ENCODE measurements at places on chromosomes 5 and 9.

GRCh38 chr5:113508756-113509155 lies 4.7 kb upstream of the YTHDC2 start:
- no peak for DNase-seq

GRCh38 chr9:15282567-15283285 lies 24.3 kb downstream of the TTC39B start:
- DNase-seq = no peak

GRCh38 chr5:180120237-180121101 lies 48.9 kb upstream of the RNF130 start:
- no peak for DNase-seq

DNA sequence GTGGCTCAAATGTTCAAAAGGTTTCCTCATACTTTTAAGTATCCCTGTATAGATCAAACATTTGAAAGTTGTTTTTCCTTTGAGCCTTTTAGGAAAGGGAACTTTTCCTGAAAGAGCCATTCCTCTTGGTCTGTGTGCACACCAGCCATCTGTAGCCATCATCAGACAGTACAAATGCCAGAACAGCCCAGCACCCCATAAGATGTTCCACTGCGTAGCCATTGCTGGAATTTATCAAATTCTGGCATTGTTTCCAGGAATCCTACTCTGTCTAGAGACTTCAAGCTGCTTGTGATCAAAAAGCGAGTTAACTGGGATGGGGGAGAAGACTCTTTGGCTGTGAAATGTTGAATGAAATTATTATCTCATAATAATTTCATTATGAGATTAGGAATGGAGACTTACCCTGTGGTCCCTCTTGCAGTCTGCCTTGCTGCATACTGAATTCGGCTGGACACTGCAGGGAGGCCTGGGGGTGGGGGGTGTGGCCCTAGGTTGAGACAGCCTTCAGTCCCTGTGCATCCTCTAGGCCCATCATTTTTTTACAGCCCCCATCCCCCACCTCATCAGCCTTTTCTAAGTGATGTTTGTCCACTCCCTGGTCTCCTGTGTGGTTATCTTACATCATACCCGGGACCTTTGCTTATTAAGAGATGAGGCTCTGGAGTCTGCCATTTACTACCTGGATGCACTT lies 99.8 kb downstream of the RALGPS1 start:
- peak; percentile 64 for DNase-seq

- no peak for DNase-seq
Observed at GRCh38 chr9:79829566-79830302, 258.0 kb downstream of the TLE4 start.

DNA sequence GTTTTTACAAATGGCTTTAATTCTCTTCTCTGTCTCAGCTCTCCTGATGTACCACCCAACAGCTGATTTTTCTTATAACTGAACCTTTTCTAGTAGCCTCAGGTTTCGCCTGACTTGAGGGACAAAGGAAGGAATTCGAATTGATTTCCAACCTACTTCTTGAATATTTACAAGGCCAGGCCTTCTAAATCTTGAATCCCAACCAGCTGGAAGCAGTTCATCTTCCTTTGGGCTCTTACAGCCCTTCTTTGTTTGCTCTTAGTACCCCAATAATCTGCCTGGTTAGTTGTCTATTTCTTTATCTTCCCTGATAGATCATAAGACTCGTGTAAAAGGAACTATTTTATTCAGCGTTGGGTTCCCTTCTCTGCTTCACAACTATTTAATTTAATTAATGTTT lies 95.9 kb downstream of the NLN start:
- DNase-seq = no peak

DNA sequence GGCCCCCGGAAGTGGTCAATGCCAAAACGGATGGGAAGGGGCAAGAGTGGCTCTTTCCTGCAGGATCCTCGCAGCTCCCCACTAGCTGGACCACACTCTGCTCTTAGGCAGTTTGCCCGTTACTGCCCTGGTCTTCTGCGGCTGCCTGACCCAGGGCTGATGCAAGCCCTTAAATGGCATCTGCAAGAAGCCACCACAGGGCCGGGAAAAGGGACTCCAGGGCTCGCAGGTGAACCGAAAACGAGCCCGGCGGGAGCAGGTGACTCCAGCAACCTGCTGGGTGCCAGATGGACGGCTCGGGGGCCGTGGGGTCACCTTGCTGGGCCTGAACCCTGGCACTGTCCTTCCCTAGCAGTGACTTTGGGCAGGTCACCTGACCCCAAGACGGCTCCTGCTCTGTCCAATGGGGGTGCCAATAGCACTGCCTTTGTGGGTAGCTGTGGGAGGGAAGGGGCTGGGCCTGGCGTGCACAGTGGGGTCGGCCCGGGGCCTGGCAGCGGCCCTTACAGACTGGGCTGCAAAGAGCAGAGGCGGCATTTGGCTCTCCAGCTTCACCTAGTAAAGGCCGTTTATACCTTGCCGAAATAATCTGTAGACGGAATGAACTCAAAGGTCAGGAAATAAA lies 1.3 kb downstream of the TMEM250 start:
- DNase-seq = no peak

DNA sequence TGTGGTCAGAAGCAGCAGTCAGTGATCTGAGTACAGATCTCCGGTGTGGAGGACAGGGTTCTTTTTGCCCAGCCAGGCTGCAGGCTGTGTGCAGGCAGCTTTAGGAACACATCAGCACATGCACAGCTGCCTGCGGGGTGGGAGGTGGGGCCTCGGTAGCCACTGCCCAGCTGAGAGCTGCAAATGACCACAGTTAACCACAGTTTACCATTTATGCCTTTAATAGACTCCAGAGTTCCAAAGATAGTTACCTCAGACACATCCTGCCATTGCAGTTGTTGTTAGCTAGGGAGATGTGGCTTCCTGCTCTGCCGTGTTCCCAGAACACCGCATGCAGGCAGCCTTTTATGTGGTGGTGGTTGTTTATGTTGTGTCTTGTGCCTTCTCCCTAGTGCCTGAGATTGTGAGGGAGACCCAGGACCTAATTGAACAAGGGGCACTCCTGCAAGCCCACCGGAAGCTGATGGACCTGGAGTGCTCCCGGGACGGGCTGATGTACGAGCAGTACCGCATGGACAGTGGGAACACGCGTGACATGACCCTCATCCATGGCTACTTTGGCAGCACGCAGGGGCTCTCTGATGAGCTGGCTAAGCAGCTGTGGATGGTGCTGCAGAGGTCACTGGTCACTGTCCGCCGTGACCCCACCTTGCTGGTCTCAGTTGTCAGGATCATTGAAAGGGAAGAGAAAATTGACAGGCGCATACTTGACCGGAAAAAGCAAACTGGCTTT lies 10.2 kb downstream of the EXOC3 start:
- DNase-seq = no peak

DNA sequence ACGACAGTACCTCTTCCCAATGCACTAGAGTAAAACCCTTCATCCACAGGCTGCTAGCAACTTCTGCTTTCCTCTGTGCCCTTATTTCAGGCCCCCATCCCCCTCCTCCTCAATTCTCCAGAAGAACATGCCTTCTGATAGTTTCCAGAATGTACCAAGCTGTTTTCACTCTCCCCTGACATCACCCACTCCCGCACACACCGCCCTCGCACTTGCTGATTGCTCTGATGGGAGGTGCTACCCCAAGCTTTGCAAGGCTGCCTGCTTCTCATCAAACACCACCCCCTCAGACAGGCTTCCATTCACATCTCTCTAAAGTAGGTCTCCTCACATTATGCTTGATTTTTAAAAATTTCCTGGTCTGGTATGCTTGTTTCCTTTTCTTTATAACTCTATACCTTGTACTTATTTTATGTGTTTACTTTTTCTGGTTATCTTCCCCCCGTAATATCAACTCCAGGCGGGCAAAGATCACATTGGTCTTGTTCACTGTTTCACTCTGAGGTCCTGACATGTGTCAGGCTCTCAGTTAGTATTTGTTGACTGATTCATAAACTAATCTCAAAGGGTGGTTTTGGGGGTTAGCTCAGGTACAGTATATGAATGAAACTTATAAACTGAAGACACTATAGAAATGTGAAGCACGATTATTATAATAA lies 91.0 kb upstream of the C9orf72 start:
- DNase-seq = no peak

- no peak for DNase-seq
Observed at GRCh38 chr9:7145361-7146069, 387.7 kb downstream of the KDM4C start.

- no peak for DNase-seq
Observed at GRCh38 chr5:102924963-102925362, 169.9 kb downstream of the PAM start.

- peak; percentile 80 for DNase-seq
Observed at GRCh38 chr5:74169701-74170100, 470.8 kb downstream of the ENC1 start.

GRCh38 chr5:96258692-96259091 lies 174.4 kb downstream of the PCSK1 start:
- no peak for DNase-seq

DNA sequence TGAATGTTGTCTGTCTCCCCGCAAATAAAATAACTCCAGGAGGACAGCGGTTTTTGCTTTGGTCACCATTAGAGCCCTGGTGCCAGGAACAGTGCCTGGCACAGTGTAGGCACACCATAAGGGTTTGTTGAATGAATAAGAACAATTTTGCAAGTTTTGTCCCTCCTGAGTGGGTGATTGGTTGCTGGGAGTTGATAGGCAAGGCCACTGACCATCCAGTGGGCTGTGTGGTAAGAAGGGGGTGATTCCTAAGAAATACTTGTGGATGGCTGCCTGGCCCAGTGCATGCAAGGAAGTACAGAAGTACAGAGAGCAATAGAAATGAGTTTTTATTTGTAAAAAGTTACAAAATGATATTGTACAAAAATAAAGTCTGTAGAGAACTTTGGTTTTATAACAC lies 27.5 kb downstream of the GDNF start:
- no peak for DNase-seq

GRCh38 chr9:100355561-100355960 lies 2.8 kb upstream of the TEX10 start:
- DNase-seq = no peak

- no peak for DNase-seq
Observed at GRCh38 chr9:73451003-73451402, 299.3 kb downstream of the ANXA1 start.

DNA sequence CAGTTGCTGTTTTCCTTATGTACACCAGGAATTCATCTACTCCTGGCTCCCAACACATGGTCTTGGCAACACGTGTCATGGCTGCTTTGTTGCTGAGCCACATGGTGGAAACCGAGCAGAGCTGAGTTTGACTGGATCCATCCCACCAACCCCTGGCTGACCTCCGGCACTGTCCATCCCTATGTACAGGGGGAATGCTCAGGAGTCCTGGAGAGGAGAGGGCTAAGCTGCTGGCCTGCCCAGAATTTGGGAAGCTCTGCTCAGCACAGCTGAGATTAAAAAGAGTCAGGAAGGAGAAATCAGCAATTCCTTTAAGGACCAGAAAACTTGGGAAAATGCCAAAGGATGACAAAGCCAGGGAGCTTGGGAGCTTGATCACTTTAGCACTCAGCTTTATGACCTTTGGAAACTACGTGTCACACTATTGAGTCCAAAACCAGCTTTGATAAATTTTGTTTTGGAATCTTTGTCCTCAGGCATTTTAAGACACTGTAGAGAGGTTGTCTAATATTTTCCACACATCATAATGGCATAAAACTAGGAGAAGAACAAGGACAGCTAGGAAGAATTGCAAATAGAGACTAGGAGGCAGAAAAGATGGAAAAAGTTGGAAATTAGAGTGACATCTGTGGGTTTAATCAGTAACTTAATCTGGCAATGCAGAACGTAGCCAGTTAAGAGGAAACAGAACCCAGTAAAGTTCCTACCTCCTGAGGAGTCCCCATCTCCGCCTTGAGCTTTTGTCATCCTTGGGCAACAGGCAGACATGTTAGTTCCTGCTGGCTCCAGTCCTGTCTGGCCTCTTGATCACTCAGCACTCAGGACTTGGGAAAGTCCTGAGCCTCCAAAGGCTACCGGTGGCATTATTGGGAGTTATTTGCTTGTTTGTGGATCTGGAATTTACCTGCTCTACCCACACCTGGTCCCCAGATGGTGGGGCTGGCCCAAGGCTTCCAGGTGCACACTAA lies 62.5 kb upstream of the PLPP1 start:
- DNase-seq = peak; percentile 97

- no peak for DNase-seq
Observed at GRCh38 chr5:145793574-145793973, 41.6 kb downstream of the PRELID2 start.

GRCh38 chr5:149223081-149223848 lies 48.4 kb upstream of the AFAP1L1 start:
- no peak for DNase-seq

GRCh38 chr9:106423575-106423974 lies 439.4 kb upstream of the ZNF462 start:
- DNase-seq = no peak

GRCh38 chr5:43432486-43433375 lies 20.5 kb upstream of the CCL28 start:
- peak; percentile 64 for DNase-seq

DNA sequence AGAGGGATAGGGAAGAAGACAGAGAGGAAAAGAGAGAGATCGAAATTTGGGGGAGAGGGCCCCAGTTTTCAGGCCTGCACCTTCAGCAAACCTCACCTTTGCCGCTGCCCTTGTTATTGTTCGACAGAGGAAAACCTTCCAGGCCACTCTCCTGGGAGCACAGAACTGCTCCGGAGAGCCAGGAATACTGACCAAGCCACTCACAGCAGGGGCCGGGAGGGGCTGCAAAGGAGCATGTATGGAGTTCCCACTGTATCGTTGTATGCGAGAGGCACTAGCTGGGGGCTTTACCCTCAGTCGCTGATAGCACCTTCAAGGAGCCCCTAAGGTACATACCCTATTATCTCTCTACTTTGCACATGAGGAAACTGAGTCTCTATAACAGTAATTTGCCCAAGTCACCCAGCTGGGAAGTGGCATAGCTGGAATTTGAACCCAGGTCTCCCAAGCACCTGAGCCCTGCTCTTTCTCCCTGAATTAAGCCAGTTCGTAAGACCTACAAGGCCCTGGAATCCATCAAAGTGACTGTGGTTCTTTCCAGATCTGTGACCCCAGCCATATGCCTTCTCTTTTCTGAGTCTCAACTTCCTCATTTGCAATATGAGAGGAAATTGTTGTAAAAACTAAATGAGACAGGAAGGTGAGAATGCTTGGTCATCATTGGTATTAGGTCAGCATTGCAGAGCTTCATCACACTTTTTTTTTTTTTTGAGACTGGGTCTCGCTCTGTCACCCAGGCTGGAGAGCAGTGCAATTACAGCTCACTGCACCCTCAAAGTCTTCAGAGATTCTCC lies 21.0 kb upstream of the FOXE1 start:
- DNase-seq = no peak

GRCh38 chr5:114612406-114612805 lies 250.5 kb downstream of the KCNN2 start:
- DNase-seq = no peak

DNA sequence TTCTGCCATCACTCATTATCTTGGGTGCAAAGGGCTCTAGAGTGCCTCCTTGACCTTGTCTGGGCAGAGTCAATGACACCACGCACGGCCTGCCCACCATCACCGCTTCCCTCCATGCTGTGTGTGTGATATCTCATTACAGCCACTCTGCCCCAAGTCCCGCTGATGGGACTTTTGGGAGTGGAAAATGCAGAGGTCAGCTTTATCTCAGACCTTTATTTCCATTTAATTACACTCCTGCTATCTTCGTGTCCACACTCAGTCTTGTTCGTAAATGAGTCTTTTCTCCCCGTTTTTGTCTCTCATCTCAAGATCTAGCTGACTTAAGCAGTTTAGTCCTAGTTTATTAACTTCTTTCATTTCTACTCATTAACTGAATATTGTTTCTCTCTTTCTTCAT lies 226.2 kb downstream of the ICE1 start:
- DNase-seq = no peak
